Spleen (tissue), 13 donors: ENCODE measurements at places on chromosomes 5 and 9. TPM values are rescaled to one million over a fixed set of nuclear protein-coding genes. Genes with fewer than 3 reads are reported as not detected.
A peak's percentile ranks its signal among the peaks of the same experiment; 100 is the strongest.

- H3K4me1 ChIP-seq: no peaks in the 10 kb centered on the region
- H3K4me3 ChIP-seq: no peak overlapping the region
- no peak for DNase-seq
- H3K27ac ChIP-seq: no peak overlapping the region
- no peaks in the 10 kb centered on the region for H3K27me3 ChIP-seq
Measured at GRCh38 chr5:128169401-128170017, 85.9 kb downstream of the SLC12A2 start.

DNA sequence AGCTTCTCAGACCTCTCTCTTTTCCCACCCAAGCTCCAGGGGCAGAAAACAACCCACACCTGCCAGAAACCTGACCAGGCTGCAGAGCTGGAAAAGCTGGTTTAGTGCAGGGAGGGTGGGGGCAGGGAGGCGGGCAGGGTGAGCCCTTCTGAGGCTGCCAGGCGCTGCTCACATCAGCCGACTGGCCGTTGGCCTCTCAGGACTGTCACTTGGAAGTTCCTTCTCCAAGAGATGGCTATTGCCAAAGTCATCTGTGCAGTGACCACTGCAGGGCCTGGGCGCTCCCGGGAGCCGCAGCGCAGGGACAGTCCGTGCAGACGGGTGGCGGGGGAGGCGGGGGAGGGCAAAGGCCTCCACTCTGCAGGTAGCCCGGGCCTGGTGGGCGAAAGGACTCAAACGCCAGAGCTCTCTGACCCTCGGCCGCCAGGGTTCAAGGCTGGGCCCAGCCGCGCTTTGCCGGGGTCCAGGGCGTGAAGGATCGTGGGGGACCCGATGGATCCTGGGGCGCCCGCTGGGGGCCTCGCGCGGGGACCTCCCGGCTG lies 205.0 kb upstream of the IER5L start:
- H3K27ac ChIP-seq: peak overlapping the region; percentile 94
- H3K4me1 ChIP-seq: peaks cover 10% of the 10 kb centered on the region
- H3K27me3 ChIP-seq: no peaks in the 10 kb centered on the region
- DNase-seq: no peak

DNA sequence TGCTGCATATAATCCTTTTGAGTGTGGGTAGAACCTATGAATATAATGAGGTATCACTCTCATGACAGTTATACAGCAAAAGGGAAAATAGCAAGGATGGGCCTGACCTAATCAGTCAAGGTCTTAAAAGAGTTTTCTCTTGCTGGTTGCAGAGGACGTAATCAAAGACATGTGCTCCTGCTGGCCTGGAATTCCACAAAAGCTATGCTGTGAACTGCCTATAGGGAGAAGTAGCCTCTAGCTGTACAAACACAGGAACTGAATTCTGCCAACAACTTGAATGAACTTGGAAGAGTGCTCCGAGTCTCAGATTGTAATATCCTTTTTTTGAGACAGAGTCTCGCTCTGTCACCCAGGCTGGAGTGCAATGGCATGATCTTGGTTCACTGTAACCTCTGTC lies 195.6 kb downstream of the PLK2 start:
- no peaks in the 10 kb centered on the region for H3K27me3 ChIP-seq
- H3K4me1 ChIP-seq: peaks cover 6% of the 10 kb centered on the region
- no peaks in the 10 kb centered on the region for H3K36me3 ChIP-seq
- DNase-seq: no peak
- no peak overlapping the region for H3K27ac ChIP-seq
- no peak overlapping the region for H3K4me3 ChIP-seq

RAB3C gene
- not detected for total RNA-seq

DNA sequence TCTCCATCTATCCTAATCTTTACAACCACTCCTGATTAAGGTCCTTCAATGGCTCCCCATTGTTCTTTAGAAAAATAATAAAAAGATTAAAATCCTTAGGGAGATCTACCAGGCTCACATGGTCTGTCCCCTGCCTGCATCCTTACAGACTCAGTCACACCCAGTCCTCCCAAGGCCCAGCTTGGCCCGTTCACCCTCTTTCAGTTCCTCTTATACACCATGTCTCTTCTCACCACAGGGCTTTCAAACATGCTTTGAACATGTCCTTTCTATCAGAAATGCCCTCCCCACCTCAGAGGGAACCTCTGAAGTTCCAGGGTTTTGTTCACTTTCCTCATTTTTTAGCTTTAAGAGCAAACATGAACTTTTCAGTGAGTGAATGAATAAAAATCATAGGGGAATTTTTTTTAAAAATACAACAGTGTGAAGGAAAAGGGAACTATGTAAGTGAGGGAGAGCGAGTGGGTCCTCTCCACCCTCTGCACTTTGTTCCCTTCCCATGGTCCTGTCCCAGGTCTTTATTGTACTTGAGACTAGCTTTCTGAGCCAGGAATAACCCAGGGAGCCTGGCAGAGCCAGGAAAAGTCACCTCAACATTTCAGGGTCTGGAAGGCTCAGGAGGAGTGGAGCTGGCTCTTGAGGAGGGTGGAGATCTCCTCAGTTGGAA lies 55.3 kb downstream of the TRPC7 start:
- no peaks in the 10 kb centered on the region for H3K36me3 ChIP-seq
- no peaks in the 10 kb centered on the region for H3K27me3 ChIP-seq
- no peak overlapping the region for H3K27ac ChIP-seq
- no peak overlapping the region for H3K4me3 ChIP-seq
- no peak for DNase-seq

GRCh38 chr9:124778575-124779367 lies 1.8 kb downstream of the OLFML2A start:
- H3K27me3 ChIP-seq: peaks cover 5% of the 10 kb centered on the region
- H3K36me3 ChIP-seq: no peaks in the 10 kb centered on the region
- no peak overlapping the region for H3K27ac ChIP-seq
- DNase-seq: peak; percentile 24

FBXL7 gene
- 11.7 TPM for total RNA-seq

DNA sequence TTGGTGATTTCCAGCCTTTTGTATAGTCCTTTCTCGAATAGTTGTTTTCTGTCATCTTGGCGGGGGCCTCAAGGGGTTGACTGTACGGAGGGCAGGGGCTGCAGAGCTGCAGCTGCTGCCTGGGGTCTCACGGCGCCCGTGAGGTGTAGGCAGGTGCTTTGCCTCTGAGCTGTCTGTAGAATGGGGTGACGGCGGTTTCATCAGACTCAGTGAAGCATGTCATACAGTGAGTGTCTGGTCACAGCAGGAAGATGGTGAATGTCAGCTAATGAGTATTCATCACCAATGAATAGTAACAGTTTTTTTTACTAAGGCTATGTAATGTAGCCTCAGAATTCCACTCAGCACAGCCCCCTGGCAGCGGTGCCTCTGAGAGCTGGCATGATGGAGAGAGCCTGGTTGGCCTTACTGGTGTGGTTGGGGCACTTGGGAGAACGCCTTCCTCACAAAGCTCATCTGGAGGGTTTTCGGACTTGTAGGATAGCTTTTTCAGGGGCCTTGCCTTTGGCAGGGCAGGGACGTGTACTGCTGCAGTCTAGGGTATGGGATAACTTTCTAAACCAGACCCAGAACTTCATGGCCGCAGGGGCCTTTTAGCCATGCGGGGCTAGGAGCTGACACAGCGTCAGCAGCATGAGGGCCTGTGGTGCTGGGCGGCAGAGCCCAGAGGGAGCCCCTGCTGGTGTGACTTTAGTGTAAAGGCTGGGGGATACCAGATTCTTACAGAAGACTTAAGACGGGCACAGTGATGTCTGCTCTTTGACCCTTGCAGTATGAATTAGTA lies 15.0 kb downstream of the TENT4A start:
- no peak overlapping the region for H3K27ac ChIP-seq
- H3K4me1 ChIP-seq: peaks cover 53% of the 10 kb centered on the region
- H3K36me3 ChIP-seq: no peaks in the 10 kb centered on the region
- no peak overlapping the region for H3K4me3 ChIP-seq
- no peak for DNase-seq

DNA sequence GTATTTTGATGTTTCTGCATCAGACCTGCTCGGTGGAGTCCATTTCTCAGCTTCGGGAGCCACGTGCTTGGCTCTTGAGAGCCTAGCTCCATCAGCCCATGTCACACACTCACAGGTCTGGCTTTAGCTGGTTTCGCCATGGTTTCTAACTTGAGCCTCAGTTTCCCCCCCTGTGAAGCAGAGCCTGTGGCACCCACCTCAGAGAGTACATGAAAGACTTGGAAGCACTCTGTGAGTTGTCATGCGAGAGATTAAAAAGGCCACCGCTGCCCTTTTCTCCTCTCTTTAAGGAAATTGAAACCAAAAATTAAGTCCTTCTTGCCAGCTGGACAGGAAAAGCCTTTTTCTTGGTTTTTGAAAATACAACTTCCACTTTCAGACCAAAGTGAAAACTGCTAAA lies 8.8 kb downstream of the TENT4A start:
- peaks cover 74% of the 10 kb centered on the region for H3K4me1 ChIP-seq
- DNase-seq: no peak
- H3K4me3 ChIP-seq: peak overlapping the region; percentile 27
- no peaks in the 10 kb centered on the region for H3K27me3 ChIP-seq
- H3K36me3 ChIP-seq: peaks cover 44% of the 10 kb centered on the region
- peak overlapping the region; percentile 75 for H3K27ac ChIP-seq

- H3K4me1 ChIP-seq: no peaks in the 10 kb centered on the region
Measured at GRCh38 chr5:122977319-122977718, 59.2 kb downstream of the PPIC start.

CDC42SE2 gene
- total RNA-seq: 113 TPM

DNA sequence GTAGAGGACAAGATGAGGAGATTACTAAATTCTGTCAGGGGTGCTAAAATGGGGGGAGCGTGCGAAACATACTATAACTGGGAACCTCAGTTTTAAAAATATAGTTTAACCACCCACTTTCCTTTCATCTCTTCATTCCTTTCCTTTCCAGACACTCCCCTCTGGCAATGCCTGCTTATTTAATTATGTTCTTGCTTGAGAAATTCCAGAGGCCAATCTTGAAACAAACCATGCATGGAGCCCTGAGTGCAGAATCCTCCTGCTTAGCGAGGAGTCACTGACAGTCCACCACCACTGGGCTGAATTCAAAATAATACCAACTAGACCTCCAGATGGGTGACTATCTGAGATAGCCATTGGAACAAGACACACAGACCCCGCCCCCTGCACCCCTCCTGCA lies 29.7 kb upstream of the C9orf72 start:
- no peaks in the 10 kb centered on the region for H3K36me3 ChIP-seq
- H3K4me1 ChIP-seq: no peaks in the 10 kb centered on the region
- no peak overlapping the region for H3K4me3 ChIP-seq
- no peak for DNase-seq
- no peak overlapping the region for H3K27ac ChIP-seq

GRCh38 chr9:36141288-36141687 lies 4.8 kb downstream of the GLIPR2 start:
- DNase-seq: peak; percentile 74
- no peaks in the 10 kb centered on the region for H3K36me3 ChIP-seq
- H3K4me1 ChIP-seq: peaks cover 69% of the 10 kb centered on the region
- no peak overlapping the region for H3K4me3 ChIP-seq

GRCh38 chr9:135036861-135037465 lies 50.5 kb upstream of the OLFM1 start:
- H3K36me3 ChIP-seq: no peaks in the 10 kb centered on the region
- no peaks in the 10 kb centered on the region for H3K4me1 ChIP-seq
- H3K4me3 ChIP-seq: no peak overlapping the region

DNA sequence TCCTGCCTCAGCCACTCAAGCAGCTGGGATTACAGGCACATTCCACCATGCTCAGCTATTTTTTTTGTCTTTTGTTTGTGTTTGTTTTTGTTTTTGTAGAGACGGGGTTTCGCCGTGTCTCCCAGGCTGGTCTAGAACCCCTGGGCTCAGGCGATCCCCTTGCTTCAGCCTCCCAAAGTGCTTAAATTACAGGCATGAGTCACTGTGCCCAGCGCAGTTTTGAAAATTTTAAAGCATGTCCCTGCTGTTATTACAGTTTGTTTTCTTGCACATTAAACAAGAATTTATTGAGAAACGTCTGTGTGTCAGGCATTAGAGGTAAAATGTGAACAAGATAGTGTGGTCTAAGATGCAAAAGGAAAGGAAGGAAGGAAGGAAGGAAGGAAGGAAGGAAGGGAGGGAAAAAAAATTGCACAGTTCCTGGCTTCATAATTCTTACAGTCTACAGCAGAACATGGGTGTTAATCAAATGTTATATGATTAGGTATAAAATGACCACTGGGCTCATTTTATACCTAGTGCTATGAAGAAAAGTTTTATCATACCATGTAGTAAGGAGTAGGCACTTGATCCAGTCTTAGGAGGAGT lies 205.4 kb downstream of the SNX18 start:
- no peak overlapping the region for H3K4me3 ChIP-seq
- H3K4me1 ChIP-seq: peaks cover 12% of the 10 kb centered on the region
- no peaks in the 10 kb centered on the region for H3K36me3 ChIP-seq
- DNase-seq: no peak
- no peaks in the 10 kb centered on the region for H3K27me3 ChIP-seq
- no peak overlapping the region for H3K27ac ChIP-seq

GRCh38 chr9:92426501-92427145 lies 2.4 kb upstream of the OMD start:
- DNase-seq: no peak
- no peak overlapping the region for H3K27ac ChIP-seq
- H3K4me3 ChIP-seq: no peak overlapping the region
- no peaks in the 10 kb centered on the region for H3K36me3 ChIP-seq

- H3K27me3 ChIP-seq: peaks cover 13% of the 10 kb centered on the region
- H3K4me3 ChIP-seq: no peak overlapping the region
- no peak for DNase-seq
- H3K36me3 ChIP-seq: no peaks in the 10 kb centered on the region
Measured at GRCh38 chr9:38154501-38155421, 85.7 kb upstream of the SHB start.

DIRAS2 gene
- total RNA-seq: not detected

HAPLN1 gene
- total RNA-seq: not detected

SPINK13 gene
- not detected for total RNA-seq
